ENCODE measurements at places on chromosomes 6 and 20.

DNA sequence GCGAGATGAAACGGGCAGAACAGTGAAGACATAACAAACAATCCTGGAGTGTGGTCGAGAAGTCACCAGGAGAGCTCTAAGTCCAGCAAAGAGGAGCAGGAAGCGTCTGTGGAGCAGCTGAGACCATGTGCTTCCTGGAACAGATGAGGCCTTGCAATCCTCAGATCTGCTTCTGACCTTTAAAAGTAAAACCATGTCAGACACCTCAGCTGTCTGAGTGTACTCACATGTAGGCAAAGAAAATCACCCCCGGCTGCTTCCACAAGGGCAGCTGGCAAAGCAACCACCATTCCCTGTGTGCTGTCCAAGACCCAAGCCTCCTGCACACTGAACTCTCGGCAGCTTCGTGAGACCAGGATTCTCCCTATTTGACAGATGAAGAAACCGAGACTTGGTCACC is 76.6 kb downstream of the EDN3 start:
- no peak for DNase-seq

GRCh38 chr20:33316343-33316742 is 33.3 kb downstream of the BPIFB1 start:
- DNase-seq: no peak

DNA sequence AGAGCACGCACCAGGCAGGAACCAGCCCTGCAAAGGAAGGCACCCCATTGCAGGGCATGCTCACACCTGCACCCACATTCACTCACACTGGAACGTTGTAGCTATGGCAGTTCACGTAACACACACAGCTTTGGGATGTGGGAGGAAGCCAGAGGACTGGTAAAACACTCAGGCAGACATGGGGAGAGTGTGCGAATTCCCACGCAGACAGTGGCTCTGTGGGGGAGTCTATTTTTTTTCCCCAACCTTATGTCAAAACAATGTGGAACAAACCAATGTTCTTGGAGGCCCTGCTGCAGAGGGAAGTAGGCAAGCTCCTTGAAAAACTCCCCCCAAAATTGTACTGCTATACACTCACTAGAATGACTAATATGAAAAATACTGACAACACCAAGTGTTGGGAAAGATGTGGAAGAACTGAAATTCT is 91.0 kb downstream of the PPP1R14C start:
- no peak for DNase-seq

GRCh38 chr6:145012039-145012662 is 723.2 kb downstream of the EPM2A start:
- no peak for DNase-seq
